ENCODE measurements at places on chromosomes 1 and 21.

DNA sequence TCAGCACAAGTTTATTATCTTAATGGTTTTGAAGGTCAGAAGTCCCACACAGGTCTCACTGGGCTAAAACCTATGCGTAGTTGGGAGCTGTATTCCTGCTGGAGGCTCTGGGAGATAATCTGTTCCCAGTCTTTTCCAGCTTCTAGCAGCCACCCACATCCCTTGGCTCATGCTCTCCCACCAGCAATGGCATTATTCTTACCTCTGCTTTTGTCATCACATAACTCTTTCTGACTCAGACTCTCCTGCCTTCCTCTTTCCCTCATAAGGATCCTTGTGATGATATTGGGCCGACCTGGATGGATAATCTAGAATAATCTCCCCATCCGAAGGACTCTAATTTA lies 122.2 kb upstream of the PRDX6 start:
- DNase-seq, result no peak

- DNase-seq, result no peak
Observed at GRCh38 chr1:153513666-153514065, 22.1 kb downstream of the S100A6 start.

DNA sequence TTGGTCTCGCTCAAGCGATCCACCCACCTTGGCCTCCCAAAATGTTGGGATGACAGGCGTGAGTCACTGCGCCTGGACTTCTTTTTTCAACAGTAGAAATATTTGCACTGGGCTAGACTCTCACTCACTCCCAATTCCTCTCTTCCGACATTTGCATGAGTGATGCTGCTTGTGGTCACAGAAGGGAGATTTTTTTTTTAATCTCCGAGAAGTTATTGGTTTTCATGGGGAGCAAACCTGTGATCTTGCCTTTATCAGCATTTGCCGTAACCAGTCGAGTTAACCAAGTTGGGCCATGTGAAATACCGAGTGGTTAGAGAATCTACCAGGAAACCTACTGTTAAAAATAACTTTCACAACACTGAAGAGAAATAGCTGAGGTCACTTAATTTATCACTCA lies 21.1 kb downstream of the ERG start:
- DNase-seq, result no peak

- no peak for DNase-seq
Observed at GRCh38 chr1:43913051-43913501, 20.5 kb upstream of the ARTN start.

DNA sequence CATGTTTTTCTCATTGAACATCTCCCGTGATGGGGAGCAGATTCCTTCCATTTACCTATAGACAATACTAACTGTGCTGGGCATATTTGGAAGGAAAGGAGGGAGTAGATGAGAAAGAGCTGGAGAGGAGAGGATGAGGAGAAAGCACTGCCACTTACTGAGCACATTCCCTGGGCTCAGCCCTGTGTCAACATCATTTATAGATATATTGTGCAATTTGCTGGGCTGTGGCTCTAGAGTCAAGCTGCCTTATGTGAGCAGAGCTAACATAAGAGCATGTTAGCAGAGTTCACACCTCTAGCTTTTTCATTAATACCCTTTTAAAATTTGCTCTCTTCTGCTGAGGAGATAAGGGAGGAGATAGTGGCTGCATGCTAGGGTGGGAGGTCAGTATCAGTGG lies 22.3 kb upstream of the CD53 start:
- no peak for DNase-seq

- DNase-seq, result no peak
Observed at GRCh38 chr1:94000510-94001282, 91.5 kb upstream of the GCLM start.

DNA sequence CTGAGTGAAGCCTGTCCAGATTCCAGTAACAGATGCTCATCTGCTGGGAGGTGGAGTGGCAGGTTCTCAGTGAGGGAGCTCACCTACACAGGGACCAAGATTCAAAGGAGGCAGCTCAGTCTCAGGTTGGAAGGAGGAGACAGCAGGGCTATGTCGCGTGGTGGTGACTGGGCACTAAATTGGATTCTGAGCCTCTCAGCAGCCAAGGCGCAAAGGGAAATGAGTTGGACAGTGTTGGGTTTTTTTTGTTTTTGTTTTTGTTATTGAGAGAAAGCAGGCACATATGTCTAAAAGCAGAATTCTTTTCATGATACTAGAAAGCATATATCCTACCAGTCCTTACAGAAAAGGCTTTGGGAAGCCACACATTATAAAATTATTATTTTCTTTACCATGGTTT lies 26.2 kb downstream of the UMODL1 start:
- no peak for DNase-seq

DNA sequence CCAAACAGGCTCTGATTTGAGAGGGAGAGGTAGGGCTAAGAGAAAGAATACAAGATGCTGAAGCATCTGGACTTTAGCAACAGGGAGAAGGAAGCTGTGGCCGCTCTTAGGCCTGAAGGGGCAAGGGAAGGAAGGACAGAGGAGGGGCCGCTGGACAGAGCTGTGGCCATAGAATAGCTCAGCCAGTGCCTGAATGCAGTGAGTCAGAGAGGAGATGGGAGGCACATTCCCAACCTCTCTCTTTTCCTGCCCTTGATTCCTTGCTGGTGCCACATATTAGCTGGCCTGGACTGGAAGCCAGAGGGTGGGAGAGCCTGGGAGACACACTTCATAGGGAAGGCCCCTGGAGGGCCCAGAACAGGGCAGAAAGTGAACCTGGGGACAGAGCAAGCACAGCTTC lies 83.4 kb upstream of the POU3F1 start:
- DNase-seq, result no peak

GRCh38 chr1:213003256-213003655 lies 12.4 kb downstream of the ANGEL2 start:
- no peak for DNase-seq

- DNase-seq, result no peak
Observed at GRCh38 chr21:42578761-42579415, 65.2 kb downstream of the SLC37A1 start.

DNA sequence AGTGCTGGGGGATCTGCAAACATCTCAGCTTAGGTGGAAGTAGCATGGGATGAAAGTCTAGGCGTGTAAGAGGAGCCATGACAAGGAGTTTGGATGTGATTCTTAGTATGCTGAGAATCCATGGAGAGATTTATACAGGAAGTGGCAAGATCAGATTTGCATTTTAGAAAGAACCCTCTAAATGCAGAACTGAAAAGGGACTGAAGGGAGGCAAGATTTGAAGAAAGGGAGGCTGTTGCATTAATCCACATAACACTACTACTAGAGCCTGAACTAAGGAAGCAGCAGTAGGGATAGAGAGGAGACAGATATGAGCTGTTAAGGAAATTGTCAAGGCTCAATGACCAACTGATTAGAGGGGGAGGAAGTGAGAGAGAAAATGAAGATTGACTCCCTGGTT lies 9.8 kb downstream of the C1orf74 start:
- no peak for DNase-seq
